ENCODE measurements at places on chromosomes 5 and 9.

DNA sequence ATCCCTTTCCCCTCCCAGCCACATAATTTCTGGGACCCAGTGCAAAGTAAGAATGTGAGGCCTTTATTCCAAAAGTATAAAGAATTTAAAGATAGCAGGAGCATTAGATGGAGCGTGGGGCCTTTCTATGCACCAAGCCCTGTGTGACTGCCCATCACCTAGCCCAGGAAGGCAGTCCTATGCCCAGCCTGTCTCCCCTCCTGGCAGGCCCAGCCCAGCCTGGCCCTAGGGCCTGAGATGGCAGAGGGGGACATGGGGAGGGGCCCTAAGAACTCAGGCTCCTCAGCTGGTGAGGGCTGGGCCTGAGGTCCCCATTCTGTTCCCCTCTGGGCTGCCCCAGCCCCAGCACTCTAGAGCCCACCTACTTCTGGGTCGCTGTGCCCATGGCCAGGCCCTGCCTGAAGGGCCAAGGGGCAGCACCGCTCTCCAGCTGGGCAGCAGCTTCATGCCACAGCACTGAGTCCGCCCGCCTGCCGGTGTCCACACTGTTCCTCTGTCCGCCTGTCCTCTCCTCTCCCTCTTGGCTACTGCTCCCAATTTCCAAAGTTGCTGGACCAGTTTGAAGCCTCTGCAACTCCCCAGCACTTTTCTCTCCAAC, 995 bp upstream of the SLC23A1 start:
- no peak for DNase-seq

- no peak for DNase-seq
Measured at GRCh38 chr5:89303033-89303480, 420.1 kb upstream of the MEF2C start.

DNA sequence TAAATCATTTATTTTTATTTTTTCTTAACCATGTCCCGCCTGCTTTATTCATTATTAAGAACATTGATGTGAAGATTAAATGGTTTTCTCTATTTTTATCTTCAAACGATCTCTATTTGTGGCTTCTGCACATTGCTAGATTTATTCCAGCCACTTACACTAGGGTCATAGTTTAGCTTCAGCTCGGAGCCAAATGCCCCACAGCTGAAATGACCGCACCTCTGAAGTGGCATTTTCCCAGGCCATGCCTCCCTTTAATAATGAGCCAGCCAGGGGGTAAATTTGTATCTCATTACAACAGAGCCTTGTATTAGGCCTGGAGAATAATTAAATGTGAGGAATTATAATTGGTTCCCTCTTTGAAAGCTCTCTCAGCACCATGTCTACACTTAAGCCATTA, 89.4 kb downstream of the DOCK8 start:
- no peak for DNase-seq

DNA sequence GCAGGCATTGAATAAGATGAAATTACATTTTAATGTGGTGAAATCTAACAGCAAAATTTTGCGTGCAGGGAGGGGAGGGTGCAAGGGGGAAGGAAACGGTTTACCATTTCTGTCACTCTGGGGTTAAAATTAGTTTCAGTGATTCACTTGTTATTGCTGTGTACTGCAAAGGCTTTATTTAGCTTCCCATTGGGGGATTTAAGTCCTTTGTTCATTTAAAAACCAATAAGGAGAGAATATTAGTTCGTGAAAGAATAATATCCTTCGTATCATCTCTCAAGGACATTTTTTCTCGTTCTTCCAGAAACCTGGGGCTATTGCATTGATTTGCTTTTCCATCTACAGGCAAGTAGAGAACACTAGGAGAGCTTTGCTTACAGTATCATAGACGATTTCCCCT, 667.8 kb upstream of the RGMB start:
- no peak for DNase-seq

DNA sequence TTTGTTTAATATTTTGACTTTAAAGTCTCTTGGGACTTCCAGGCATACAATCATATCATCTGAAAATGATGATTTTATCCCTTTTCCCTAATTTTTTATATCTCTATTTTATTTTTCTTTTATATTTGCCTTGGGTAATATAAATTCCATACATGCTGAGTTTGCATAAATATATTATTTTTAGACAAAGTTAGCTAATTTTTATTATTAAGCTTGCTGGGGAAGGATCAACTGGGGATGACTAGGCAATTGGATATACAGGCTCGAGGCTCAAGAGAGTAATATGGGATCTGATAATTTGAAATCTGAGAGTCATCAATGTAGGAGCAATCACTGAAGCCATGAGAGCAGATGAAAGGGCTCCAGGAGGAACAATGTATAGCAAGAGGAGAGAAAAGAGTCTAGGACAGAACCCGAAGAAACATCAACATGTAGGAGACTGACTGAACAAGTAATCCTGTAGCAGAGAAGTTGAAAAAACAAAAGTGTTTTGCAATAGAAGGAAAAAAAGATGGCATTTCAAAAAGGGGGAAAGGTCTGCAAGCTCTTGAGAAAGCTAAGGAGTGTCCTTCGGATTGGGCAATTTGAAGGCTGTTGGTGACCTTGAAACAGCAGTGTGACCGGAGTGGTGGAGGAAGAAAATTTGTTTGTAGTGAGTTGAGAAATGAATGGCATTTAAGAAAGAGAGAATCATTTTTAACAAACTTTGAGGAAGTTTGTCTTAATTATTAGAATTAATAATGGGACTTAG, 17.0 kb upstream of the RHOBTB3 start:
- no peak for DNase-seq

DNA sequence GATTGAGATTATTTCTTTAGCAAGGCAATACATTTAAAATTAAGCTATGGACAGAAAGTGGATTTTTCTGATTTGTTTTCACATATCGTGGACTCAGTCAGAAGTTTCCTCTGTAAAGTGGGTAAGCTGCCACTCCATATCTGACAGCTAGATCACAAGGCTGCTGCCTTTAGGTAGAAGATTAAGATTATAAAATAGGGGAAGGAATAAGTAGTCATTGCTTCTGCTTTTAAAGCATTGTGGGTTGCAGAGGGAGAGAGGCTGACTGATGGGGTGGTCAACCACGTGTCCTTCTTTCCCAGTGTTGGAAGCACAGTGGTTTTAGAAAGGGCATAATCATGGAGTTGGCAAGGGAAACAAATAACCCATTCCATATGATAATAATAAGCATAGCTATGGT, 74.3 kb upstream of the MOCS2 start:
- DNase-seq: no peak

- DNase-seq: no peak
Measured at GRCh38 chr5:148466236-148466580, 82.5 kb downstream of the FBXO38 start.

- peak; percentile 90 for DNase-seq
Measured at GRCh38 chr9:127742435-127743088, 7.5 kb upstream of the TOR2A start.

DNA sequence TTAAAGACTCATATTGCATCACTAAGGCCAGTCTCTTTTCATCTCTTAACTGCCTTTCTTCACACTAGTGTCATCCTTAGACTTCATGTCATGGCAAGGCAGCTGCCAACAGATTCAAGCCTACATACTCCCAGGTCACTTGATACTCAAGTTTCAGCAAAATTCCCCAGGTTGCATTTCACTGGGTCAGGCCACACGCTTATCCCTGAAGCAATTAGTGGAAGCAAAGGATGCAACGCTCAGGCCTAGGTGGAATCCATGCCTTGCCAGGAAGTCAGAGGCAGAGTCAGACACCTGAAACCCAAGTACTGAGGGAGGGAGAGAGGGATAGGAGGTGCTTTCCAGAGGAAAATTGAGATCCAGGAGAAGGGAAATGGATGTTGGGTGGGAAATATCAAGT, 28.9 kb downstream of the YIPF5 start:
- DNase-seq: no peak

DNA sequence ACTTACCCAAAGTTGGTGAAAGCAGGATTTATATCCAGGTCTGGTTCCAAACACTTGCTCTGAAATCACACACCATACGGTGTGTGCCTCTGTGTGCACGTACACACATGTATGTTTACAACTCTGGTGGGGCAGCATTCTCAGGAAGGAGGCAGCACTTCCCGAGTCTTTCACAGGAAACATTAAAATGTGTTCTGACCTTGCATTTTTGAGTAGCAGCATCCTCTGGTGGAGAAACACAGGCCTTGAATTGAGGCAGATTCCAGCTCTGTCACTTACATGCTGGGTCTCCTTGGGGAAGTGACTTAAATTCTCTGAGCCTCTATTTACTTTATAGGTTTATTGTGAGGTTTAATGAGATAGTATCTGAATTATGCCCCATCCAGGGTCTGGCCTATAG, 126.4 kb downstream of the RGS3 start:
- peak; percentile 59 for DNase-seq

GRCh38 chr9:99582814-99583213, 238.9 kb upstream of the NR4A3 start:
- DNase-seq: no peak

- DNase-seq: no peak
Measured at GRCh38 chr5:16067415-16067814, 112.2 kb downstream of the MARCHF11 start.

DNA sequence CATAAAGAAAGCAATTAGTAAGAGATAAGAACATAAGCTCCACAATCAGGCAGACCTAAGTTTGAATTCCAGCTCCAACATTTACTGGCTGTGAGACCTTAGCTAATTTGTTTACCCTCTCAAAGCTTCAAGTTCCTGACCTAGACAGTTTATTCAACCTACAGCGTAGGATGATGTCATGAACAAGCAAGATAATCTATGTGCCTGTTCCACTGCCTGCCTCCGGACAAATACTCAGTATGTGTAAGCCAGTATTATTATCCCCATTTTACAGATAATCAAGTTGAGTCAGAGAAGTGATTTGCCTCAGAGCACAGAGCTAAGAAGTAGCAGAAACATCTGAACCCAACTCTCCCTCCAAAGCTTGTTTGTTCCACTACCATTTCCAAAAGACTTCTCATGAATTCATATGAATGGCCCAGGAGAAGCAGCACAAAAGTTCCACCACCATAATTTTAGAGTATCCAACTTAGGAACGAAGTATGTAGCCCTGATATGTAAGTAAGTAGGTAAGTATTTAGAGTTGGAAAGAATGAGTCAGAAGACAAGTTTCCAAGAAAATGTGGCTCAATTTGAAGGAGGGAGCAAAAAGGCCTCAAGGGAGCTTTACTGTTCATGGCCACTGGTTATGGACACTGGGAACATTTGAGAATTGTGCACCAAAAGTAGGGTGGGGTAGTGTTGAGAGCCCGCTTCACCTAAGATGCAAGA, 398.2 kb downstream of the NFIB start:
- DNase-seq: no peak

DNA sequence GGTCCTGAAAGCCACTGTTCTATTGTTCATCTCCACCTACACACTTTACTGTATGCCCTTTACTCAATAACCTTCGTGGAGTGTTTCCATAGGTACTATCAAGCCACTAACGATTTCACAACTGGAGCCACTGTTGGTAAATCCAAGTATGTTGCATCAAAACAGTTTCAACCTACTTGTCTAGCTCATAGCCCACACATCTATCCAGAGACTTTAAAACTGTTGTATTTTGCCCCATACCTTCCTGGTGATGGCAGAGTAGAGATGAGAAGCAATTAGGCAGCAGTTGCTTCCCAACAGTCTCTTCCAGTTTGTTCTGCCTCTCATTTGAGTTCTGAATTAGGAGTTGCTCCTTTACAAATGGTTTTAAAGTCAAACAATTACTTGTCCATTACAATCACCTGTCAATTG, 607 bp downstream of the FAXDC2 start:
- peak; percentile 17 for DNase-seq

DNA sequence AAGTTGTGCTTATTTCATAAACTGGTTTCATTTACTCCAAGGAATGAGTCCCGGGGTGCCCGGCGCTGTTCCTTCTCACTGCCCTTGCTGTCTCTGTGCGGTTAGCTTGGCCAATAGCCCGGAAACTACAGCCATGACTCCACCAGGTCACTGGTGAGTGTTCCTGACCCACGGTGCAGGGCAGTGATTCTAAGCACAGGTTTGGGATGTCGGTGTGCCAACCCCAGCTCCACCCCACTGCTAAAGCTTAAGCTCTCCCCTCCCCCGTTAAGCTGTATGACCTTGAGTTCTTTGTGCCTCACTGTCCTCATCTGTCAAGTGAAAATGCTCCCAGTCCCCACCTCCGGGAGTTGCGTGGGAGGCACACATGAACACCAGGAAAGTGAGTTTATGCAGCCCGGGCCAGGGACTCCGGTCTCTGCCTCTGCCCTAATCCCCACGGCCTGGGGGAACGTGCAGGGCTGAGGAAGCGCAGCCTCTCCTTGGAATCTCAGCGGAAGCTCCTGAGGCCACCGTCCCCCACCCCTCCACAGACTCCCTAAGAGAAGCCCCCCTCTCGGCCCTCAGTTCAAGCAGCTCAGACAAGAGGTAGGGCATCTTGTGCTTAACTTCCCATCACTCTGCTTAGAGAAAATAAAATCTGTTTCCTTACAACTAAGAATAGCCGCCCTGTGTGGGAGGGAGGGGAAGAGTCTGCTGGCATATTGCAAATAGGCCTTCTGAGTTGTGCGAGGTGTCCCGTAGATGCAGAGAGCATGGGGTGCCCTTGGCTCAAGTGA, 92.0 kb upstream of the RAI14 start:
- DNase-seq: no peak

- DNase-seq: no peak
Measured at GRCh38 chr5:172444110-172444510, 10.2 kb downstream of the SH3PXD2B start.

DNA sequence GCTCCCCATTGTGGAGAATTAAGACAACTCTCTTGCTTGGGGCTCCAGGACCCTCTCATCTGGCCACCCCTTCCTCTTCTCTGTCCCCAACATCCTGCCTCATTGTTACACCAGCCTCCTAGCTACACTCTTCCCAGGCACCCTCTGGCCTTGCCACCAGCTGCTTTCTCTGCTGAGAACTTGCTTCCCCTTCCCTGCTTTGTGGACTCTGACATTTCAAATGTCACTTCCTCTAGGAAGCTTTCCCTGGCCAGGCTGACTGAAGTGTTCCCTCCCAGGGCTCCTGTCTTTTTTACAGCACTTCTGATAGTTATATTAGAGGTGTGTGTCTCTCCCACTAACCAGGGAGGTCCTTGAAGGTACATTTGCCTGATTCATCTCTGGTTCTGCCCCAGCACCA, 194.0 kb upstream of the KLF4 start:
- no peak for DNase-seq

GRCh38 chr5:157568222-157568621, 7.4 kb downstream of the ADAM19 start:
- DNase-seq: no peak

DNA sequence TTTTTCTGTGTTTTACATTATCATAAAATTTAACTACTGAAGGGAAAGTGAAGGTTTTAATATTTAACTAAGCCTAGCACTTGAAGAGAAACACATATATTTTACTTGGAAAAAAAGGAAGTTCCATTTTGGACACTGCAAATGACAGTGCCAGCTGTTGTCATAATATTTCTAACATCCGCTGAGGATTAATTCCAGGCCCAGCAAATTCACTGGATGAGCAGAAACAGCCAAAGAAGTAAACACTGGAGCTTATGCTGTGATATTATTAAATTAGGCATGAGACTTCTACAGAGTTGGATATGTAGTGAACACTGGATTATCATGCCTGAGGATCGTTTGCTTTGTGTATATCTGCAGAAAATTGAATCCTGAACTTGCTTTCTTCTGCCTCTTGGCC, 67.6 kb downstream of the GHR start:
- no peak for DNase-seq
